Activated naive CD4-positive, alpha-beta T cell treated with anti-CD3 and anti-CD28 coated beads, Interleukin-2, amount 50 U/mL, for 72 hours (primary cell): ENCODE measurements at places on chromosomes 11 and 22. TPM values are rescaled to one million over a fixed set of nuclear protein-coding genes. Genes with fewer than 3 reads are reported as not detected.

GRCh38 chr22:49845666-49846459 is 7.8 kb upstream of the ZBED4 start:
- no peak for DNase-seq

GRCh38 chr11:11416917-11417316 is 63.9 kb upstream of the CSNK2A3 start:
- DNase-seq, result no peak

Gene PARVG
- 85.1 TPM for total RNA-seq

- no peak for DNase-seq
These were observed 159.4 kb downstream of the C11orf91 start for GRCh38 chr11:33540946-33541915.

DNA sequence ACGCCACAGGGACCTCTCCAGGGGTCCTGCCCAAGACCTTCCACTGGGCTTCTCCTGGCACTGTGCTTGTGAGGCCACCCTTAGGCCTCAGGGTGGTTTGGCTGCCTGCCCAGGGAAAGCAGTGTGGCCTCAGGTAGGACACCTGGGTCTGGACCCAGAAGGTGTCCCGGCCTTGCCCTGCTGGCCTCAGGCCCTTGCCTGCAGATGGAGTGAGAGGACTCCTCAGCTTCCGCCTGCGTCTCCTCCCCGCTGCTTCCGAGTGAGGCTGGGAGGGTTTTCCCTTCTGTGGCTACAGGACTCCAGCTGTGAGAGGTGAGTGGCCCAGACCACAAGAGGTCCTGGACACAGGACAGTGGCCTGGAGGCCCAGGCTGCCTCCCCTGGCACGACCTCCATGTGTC is 60.4 kb downstream of the WNT7B start:
- DNase-seq, result no peak

DNA sequence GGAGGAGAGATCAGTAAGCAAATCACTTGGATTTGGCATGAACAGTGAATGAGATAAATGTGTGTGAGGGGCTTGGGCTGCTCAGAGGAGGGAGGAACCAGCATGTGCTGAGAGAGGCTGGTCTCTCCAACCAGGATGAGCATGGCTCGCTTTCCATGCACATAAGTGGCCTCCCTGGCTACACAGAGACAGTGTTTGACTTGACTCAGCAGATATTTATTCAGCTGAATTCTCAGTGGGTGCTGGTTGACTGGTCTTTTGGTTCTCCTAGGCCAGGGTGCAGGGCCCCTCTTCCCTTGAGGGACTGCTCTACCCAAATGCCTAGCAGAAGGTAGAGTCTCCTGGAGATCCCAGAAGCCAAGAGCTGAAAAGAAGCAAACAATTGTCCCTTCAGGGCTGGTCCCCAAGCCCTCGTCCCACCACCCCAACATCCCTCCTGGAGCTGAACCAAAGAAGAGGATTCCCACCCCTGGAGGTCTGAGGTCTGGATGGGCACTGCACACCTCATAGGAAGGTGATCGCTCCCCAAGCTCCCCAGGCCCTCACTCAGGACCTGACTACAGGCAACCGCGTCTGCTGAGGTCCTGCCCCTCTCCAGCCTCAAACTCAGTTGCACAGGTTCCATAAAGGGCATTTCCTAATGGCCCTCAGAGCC is 3.3 kb upstream of the TRIM29 start:
- no peak for DNase-seq

DNA sequence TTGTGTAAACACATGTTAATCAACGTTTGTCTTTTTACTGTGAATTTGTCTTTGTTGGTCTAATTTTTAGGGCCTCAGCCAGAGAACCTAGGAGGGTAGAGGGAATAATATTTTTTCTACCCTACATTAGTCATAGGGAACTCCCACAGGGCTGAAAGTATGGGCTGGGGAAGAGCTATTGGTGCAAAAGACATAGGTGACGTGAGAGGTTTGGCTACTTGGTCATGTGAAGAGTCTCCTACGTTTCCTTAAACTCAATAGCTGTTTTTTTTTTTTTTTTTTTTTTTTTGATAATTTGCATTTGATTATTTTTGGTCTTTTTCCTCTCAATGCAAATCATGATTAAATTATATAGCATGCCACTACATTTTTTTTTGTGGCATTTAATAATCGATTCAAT is 15.9 kb upstream of the MMP7 start:
- no peak for DNase-seq

- no peak for DNase-seq
These were observed 282.3 kb upstream of the CCDC90B start for GRCh38 chr11:83568516-83568915.
